ENCODE measurements at places on chromosomes 12 and 14. TPM values are rescaled to one million over a fixed set of nuclear protein-coding genes. Genes with fewer than 3 reads are reported as not detected.

DNA sequence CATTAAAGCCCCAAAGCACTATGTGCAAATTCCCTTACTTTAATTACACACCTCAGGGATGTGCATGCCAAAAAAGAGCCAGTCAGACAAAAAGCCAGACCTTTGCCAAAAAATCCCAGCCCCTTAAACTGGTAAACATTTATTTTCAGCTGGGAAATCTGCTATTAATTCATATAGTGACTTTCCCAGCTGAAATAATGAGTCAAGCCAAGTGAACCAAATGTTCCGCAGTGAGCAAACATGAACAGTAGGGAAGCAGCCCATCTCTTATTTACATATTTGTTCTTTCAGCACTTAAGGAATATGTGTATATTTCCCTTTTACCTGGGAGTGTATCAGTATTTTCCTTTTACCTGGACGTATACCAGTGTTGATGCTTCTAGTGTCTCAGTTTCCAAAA lies 44.0 kb upstream of the OTX2 start:
- no peak for DNase-seq

CD4 gene
- total RNA-seq: 22.7 TPM

DNA sequence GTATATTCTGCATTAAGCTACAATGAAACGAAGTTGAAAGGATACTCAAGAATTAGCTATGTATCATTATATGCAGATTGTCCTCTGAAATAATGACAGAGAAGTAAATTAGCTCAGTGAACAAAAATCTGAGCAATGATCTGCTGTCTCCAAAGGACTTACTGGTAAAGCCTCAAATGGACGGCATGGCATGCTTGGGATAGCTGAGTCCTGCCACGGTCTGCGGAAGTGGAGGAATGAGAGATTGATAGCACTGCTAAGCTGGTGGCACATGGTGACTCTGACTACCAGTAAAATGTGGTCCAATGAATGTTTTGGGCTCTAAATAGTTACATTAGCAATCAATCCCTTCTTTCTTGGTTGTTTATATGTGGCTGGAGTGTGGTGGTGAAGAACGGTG lies 3.7 kb upstream of the DENND5B start:
- DNase-seq: no peak

- no peak for DNase-seq
These were observed 79.3 kb upstream of the TSPAN11 start for GRCh38 chr12:30847259-30847658.

- no peak for DNase-seq
These were observed 307.7 kb upstream of the SEL1L start for GRCh38 chr14:81841346-81841745.

LMNTD1 gene
- not detected for total RNA-seq

OR4K13 gene
- total RNA-seq: not detected

CMKLR1 gene
- total RNA-seq: 3.8 TPM

DNA sequence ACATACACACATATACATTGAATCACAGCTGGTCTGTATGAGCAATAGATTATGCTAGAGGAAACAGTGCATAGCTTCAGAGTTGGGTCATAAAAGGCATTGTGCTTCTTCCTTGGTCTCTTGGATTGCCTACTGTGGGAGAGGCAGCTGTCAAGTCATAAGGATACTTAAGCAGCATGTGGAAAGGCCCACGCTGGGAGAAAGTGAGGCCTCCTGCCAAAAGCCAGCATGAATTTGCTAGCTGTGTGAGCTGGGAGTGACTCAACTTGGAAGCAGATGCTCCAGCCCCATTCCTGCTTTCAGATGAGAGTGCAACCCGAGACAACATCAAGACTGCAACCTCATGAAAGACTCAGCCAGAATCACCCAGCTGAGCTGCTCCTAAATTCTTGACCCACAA lies 311.9 kb upstream of the TBX3 start:
- DNase-seq: no peak

GRCh38 chr14:103839579-103839978 lies 7.8 kb downstream of the PPP1R13B start:
- DNase-seq: no peak

OR4K5 gene
- not detected for total RNA-seq

DNA sequence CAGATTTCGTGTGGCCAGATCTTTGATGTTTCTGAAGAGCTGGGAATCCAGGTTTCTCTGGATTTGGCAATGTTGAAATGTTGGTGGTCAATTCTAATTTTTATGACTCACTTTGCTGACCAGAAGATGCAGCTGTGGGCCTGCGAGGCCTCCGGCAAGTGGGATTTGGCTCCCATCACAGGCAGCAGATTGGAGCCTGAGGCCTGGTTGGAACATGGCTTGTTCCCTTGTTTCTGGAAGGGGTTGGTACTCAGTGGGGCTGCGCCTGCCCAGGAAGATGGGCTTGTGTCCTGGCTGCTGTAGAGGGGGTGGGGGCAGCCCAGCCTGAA lies 23.1 kb downstream of the FBRSL1 start:
- DNase-seq: no peak

DNA sequence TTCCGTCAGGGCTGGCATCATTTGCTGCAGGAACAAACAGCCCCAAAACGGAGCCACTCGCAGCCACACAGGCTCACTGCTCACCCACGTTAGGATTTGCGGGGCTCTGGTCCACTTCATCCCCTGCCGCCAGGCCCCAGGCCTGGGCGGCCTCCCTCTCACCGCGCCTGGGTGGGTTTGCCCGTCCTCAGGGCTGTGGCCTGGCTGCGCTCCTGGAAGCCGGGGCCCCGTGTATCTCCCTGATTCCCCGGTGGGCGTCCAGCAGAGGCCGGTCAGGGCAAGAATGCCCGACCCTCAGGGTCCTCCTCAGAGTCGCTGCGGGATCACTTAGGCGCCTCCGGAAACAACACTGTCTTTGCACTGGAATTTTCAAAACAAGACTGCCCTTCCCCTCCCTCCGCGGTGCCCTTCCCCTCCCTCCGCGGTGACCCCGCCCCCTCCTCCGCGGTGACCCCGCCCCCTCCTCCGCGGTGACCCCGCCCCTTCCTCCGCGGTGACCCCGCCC lies 15.7 kb upstream of the FBRSL1 start:
- no peak for DNase-seq

- DNase-seq: no peak
These were observed 47.7 kb upstream of the IGF1 start for GRCh38 chr12:102528111-102528510.

DNA sequence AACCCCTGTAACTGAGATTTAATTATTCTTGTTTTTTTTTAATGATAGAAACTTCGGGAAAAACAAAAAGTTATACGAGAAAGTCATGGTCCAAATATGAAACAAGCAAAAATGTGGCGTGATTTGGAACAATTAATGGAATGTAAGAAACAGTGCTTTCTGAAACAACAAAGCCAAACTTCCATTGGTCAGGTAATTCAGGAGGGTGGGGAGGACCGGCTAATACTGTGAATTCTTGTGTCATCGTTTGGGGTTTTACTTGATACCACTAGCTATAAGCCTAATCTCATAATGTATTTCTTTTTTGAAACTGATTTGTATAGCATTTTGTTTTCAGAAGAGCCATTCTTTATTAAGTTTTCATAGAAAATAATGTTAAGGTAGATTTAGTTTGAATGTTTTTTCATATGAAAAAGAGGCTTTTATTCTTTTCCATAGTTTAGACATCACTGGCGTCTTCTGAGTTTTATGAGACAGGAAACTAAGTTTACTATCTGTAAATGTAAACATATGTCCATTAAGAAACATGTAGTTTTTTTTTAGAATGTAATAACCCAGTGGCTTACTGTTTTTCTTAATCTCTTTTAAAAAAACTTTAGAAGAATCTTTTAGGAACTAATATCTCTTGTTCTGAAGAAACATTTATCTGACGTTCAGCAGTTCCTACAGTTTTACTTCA lies 62.9 kb upstream of the ATP2A2 start:
- no peak for DNase-seq

DNA sequence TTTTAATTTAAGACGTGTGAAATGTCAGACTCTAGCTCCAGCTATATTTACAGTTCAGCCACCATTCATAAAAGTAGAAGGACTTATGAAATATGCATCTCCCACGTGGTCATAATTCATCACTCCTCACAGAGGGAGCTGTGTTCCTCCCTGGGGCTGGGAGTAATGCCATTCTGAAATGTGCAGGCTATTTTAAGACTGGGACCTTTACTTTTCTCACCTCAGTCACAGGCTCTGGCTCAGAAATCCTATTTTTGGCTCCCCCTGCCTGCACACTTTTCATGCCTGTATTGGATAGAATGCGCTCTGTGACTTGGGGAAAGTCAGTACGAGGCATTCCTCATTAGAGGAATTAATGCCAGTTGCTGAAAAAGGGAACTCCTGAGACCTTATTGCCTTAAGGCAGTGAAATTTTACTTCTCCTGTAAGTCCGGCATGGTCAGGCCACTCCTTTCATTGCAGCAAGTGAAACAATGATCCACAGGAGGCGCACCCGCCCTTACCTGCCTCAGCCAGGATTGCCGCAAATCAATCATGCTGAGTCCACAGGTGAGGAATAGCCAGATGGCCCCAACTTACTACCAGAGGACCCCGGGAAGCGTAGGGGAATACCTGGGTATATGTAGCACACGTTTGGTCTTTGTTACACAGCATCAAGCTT lies 1133.2 kb upstream of the TMEM132C start:
- no peak for DNase-seq

KRT80 gene
- total RNA-seq: 0.28 TPM

DNA sequence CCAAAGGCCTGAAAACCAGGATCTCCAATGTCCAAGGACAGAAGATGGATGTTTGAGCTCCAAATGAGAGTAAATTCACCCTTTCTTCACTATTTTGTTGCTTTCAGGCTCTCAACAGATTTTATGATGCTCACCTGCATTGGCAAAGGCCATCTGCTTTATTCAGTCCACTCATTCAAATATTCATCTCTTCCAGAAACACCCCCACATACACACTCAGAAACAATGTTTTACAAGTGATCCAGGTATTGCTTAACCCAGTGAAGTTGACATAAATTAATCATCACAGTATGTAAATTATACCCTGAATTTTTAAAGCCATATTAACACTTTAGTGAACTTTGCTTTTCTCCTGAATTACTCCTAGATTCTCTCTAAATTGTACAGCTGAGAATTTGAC lies 63.3 kb downstream of the DUSP6 start:
- no peak for DNase-seq

DNA sequence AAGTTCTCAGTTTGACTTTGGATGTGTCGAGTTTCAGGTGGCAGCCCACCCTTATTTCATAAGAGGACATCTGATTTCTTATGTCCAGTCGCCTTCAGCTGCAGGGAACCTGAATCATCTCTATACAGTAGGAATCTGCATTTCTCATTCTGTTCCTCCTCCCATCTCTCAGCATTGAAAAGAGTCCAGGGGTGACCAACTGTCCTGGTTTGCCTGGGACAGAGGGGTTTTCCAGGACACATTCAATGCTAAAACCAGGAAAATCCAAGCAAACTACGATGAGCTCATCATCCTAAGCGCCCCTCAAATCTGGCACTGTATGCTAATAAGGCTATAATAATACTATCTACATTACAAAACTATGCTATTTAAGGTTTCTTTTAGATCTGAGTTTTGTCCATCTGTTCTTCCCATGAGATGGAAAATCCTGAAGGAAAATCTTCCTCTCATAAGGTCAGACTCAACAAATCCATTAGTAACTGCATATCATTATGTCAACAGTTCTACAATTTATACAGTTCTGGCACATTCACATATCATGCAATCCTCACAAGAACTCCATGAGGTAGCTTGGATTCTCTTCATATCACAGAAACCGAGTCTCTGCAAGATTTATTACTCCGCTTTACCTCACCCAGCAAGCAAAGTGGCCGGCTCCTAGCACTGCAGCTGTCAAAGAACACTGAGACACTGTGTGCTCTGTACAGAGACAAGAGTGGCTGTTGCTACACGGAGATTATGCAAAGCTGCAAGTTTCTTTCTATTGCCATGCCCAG lies 15.6 kb upstream of the CALM1 start:
- DNase-seq: no peak

OR6C2 gene
- total RNA-seq: not detected

TAS2R20 gene
- total RNA-seq: 0.45 TPM

DNA sequence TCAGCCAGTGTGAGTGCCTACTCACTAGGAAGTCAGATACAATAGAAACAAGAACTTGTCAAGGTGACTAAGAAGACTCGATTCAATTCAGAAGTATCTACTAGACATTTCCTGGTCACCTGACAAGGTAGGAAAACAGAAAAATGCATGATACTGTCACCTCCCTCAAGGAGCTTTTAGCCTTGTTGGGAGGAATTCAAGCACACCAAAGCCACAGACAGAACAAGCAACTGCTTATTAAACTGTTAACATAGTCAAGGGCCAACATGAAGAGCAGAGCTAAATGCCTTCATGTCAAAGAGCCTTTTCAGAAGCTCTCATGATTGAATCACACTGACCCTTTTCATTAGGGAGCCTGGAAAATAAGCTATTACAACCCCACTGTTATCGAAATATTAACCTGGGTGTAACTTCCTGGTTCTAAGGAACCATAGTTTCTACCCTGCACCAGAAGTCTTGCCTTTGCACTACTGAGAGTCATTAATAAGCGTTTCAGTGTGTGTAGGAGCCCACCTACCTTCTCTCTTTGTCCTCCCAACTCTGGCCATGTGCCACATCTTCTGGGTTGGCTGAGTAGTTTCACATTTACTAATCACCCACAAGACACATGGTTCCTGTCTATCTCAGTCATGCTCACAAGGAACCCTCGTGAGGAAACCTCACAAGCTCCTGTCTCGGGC lies 31.0 kb upstream of the LGALS3 start:
- no peak for DNase-seq

GPRC5D gene
- total RNA-seq: not detected

GRCh38 chr12:22626406-22626805 lies 1.4 kb downstream of the ETNK1 start:
- no peak for DNase-seq

TSHR gene
- 0.15 TPM for total RNA-seq

DNA sequence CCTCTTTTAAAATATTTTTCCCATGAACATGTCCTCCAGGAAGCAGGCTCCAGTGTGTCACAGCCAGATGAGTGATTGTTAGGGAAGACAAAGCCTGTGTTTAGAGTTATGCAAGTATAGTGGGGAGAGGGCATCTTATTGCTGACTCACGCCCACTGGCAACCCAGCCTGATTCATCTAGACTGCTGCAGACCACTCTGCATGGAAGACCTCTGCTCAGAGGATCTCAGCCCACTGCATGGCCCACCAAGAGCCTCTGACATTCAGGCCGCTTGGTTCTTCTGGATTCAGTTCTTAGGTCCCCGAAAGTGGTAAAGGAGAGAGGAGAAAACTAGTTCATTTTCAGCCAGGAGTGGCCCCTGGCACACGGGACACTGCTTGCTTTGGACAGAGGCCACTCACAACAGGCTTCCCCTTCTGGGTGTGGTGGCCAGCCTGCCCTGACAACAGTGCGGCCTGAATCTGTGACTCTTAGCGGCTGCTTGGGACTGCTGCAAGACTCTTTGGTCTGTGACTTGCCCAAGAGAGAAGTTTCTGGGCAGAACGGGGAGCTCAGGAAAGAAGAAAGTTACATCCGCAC lies 266.3 kb downstream of the ZFP36L1 start:
- DNase-seq: peak; percentile 73

- peak; percentile 97 for DNase-seq
These were observed 21.9 kb upstream of the ADIPOR2 start for GRCh38 chr12:1668833-1669543.

TROAP gene
- total RNA-seq: 0.48 TPM

TPH2 gene
- not detected for total RNA-seq
